ENCODE measurements at places on chromosomes 12 and 14. TPM values are rescaled to one million over a fixed set of nuclear protein-coding genes. Genes with fewer than 3 reads are reported as not detected.

DNA sequence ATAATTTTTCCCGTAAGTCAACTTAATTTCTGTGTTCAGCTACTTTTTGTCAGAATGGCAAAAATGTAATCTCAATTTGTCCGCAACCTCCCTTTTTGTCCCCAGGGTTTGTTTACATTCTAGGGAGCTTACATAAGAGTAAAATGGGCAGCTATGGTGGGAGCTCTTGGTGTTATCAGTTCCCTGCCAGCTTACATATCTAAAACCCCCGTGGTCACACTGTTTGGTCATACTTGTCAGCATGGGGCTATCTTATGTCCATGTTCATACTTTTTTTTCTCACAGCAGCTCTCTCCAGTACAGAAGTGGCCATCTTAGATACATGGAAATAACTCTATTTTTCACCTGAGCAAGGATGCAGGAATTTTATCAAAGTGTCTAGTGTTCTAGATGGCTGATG is 16.7 kb downstream of the SLCO1C1 start:
- DNase-seq = no peak

DNA sequence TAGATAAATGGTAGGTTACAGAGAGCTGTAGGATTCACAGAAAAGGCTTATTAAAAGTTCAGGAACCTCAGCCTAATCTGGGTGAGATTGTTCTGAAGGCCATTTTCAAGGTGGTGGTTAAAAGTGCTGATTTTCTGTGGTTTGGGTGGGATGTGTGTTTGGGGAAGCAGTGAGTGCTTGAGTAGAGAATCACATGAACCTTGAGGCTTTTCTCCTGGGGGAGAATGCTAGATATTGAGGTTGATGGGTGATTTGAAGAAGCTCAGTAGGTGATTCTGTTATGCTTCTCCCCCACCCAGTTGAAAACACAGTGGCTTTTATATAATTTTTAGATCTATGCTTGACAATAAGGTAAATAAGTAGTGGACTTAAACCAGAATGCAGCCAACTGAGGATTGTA is 420.9 kb downstream of the PCNX1 start:
- no peak for DNase-seq

DNA sequence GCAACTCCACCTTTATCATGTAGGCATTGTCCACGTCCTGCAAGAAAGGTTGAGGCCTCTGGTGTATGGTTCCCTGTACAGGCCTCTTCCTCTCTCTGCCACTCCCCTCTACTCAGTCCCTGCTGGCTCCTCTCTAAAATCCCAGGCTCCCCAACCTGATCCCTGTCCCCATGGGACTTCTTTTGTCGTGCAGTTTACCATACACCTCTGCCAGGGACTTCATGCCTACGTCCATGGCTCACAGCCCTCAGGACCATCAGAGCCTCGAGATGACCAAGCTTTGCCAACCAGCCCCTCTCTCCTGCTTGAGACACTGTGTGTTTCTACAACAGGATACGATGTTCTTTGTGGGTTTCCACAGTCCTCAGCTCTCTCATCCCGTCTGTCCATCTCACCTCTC is 2.9 kb downstream of the KRT2 start:
- no peak for DNase-seq

Gene AVPR1A
- total RNA-seq = 1.9 TPM
